Stimulated activated naive CD8-positive, alpha-beta T cell treated with anti-CD3 and anti-CD28 coated beads, Interleukin-15, Interleukin-2, amounts not matched to agents 100 U/mL and 50 U/mL, for 24 hours (primary cell): ENCODE measurements at places on chromosomes 7 and 10.

- no peak for DNase-seq
These were observed 161.7 kb upstream of the HPS1 start for GRCh38 chr10:98608411-98608810.

GRCh38 chr10:67200913-67201564 lies 275.2 kb downstream of the LRRTM3 start:
- DNase-seq, result no peak

DNA sequence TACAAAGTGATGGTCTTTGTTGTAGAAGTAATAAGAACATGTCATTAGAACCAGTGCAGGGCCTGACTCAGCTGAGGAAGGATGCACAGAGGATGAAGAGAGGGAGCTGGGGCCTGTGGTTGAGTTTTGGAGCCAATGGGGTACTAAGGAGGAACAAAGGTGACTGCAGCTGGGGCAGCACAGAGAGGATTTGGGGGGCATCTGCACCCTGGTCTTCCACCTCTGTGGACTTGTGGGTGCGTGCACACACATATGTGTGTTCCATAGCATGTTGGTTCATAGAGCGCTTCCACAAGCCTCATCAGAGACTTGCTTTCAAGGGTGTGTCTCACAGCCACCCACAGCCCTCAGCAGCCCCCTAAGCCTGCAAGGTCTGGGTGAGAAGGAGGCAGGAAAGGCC lies 650.3 kb upstream of the MGMT start:
- no peak for DNase-seq

DNA sequence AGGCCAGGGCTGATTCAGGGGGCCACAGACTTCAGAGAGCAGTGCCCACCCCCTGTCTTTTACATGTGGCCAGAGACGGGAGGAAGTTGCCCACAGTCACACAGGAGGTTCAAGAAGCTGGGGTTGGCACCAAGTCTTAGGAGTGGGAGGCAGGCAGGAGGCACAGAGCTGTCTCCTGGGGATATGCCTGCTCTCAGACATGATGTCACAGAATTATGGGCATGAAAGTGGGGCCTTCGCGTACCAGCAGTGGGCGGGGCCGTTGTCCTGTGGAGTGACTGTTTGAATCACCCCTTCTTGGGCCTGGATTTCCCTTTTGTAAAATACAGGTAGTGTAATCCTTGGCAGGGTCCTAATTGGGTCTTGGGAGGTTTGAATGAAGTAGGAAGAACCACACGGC lies 81.2 kb upstream of the PPIF start:
- DNase-seq, result peak; percentile 51

GRCh38 chr7:119177863-119178262 lies 953.4 kb downstream of the ANKRD7 start:
- DNase-seq, result no peak
